Epithelial cell of proximal tubule (primary cell): ENCODE measurements at places on chromosomes 1 and 21. TPM values are rescaled to one million over a fixed set of nuclear protein-coding genes. Genes with fewer than 3 reads are reported as not detected.

DNA sequence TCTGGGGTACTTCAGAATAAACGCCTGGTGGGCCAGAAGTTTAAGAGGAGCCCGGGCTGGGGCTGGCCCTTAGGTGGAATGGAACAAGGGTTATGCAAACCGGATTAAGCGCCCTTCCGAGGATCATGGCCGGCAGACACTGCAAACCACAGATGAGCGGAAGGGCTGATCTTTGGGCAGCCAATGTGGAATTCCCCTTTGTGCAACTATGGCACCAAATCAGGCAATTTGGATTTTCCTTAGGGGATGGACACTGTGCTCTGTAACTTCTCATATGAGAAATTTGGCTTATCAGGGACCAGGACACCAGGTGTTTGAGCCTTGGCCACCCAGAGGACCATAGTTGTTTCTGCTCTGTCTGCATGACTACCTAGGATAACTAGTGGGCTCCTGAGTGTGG, 5.7 kb upstream of the IL10 start:
- DNase-seq = no peak

DNA sequence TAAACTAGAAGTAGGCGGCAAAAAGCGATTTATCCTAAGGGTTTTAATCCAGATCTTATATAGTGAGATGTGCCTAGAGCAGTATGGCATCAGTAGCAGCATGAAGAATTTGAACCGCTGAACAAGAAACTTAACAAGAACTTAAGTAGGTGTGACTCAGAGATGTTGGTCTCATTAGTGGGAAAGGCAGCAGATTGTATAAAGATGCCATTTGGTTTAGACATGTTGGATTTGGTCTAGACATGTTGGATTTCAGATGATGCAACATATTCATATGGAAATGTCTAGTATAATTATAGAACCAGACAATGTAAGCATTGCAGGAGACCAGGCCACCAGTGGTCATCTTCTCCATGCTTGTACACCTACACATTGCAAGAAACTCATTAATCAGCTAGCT, 42.1 kb upstream of the ZP4 start:
- DNase-seq = no peak

The LCE1E gene
- total RNA-seq = not detected in 2 replicates

GRCh38 chr21:39095681-39096080, 87.6 kb downstream of the PSMG1 start:
- DNase-seq = no peak

The MROH9 gene
- not detected in 2 replicates for total RNA-seq

GRCh38 chr1:47686731-47687630, 249.1 kb downstream of the FOXD2 start:
- no peak for DNase-seq

The RXFP4 gene
- not detected in 2 replicates for total RNA-seq

- no peak for DNase-seq
Measured at GRCh38 chr1:156806512-156807440, 9.9 kb downstream of the SH2D2A start.

The MAP3K21 gene
- total RNA-seq = 7.3 and 11.0 TPM in 2 replicates

GRCh38 chr1:7256526-7256925, 471.3 kb downstream of the CAMTA1 start:
- DNase-seq = no peak

The TTC4 gene
- total RNA-seq = 23.1 and 38.6 TPM in 2 replicates

DNA sequence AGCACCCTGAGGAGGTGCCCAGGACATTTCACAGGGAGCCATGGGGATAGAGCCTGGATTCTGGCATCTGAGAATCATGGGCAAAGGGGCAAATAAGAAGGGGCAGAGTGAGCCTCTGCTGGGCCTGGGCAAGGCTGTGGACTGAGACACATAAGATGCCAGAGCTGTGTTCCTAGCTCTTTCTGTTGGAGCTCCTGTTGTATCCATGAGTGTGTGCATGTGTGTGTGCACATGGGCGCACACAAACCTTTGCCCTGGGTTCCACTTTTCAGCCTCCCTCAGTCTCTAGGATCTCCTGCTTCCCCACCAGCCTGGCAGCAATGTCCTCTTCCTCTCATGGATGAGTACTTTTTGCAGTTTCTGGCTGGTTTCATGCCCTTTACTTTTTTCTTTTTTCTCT, 44.0 kb downstream of the ATF3 start:
- DNase-seq = no peak

DNA sequence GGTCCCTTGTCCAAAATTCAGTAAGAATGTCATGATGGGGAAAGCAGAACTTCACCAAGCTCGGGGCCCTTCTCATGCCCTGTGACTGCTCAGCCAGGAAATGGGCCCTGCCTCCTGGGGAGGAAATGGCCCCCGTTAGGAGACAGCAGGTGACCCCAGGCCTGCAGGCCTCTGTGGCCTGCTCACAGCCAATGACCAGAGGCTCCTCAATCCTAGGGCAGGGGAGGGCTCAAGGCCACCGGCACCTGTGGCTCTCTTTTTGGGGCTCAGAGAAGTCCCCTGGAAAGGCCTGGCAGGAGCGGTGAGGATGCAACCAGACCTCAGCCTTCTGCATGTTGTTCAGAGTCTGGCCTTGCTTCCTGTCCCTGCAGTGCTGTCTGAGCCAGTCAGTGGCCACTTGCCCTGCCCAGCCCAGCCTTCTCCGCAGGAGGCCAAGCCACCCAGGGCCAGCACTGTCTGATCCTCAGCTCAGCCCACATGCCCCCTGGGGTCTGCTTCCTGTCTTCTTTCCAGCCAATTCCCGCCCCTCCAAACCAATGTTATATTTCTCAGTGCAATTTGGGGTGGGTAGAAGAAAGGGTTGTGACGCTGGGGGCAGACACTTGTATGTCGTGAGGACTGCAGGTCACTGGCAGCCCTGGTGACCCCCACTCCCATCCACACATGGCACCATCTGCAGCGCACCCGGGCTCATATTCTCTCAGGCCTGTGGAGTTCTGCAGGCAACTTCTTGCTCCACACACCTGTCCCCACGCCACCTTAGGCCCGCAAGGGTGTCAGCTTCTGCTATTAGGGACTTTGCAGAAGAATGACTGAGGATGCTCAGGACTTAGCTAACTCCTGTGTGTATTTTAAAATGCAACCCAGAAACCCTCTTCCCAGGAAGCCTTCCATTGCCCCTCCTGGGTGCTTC, 83.6 kb downstream of the ITPKB start:
- no peak for DNase-seq

DNA sequence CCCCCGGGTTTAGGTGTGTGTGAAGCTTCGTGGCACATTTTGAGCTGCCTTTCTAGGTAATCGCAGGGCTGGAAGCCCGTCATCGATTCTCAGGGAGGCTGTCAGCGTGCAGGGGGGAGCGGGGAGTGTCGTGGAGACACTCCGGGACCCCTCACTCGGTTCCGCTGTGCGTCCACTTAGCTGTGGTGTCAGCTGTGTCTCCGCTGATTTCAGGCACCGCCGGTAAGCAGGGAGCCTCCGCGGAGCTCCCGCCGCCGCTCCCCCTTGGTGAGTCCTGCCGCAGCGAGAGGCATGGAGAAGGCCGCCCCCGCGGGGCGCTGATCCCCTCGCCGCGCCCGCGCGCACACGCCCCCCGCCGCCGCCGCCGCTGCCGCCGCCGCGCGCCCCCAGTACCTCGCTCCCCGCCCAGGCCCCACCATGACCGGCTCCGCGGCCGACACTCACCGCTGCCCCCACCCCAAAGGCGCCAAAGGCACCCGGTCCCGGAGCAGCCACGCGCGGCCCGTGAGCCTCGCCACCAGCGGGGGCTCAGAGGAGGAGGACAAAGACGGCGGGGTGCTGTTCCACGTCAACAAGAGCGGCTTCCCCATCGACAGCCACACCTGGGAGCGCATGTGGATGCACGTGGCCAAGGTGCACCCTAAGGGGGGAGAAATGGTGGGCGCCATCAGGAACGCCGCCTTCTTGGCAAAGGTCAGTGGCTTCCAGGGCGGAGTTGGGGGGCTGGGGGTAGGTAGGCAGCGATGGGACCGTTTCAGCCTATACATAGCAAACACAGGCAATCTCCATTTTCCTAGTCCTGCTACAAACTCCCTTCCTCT, 995 bp downstream of the VASH2 start:
- DNase-seq = no peak

The CNR2 gene
- not detected in 2 replicates for total RNA-seq

The KCNC4 gene
- total RNA-seq = 2.1 and 4.2 TPM in 2 replicates

GRCh38 chr1:161307230-161307768, 2.5 kb downstream of the MPZ start:
- DNase-seq = no peak

The CLIC6 gene
- 0.58 and 1.3 TPM in 2 replicates for total RNA-seq

- no peak for DNase-seq
Measured at GRCh38 chr1:40389322-40389803, 15.8 kb downstream of the SMAP2 start.

- no peak for DNase-seq
Measured at GRCh38 chr1:96945509-96946084, 224.0 kb downstream of the PTBP2 start.

The HMGCS2 gene
- total RNA-seq = not detected in 2 replicates

GRCh38 chr1:81478219-81478618, 322.5 kb upstream of the ADGRL2 start:
- DNase-seq = no peak

The PIGV gene
- 10.7 and 12.6 TPM in 2 replicates for total RNA-seq

The IVL gene
- total RNA-seq = 0.35 and 2.1 TPM in 2 replicates

DNA sequence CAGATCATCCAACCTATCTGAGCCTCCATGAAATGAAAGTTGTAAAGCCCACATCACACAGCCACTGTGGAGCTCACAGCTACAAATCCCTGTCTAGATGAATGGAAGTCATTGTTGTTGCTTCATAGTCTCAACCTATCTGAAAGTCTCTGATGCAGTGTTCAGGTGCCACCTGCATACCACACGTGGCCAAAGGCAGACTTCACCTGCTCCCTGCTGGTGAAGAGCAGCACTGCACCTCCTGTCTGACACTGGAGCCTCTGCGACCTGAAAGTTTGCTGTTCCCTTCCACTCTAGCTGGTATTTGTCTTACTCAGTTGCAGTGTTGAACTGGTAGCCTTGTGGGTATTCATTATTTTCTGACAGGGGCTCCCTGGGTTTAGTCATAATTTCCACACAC, 18.4 kb downstream of the LORICRIN start:
- DNase-seq = no peak

The CELA2B gene
- not detected in 2 replicates for total RNA-seq

DNA sequence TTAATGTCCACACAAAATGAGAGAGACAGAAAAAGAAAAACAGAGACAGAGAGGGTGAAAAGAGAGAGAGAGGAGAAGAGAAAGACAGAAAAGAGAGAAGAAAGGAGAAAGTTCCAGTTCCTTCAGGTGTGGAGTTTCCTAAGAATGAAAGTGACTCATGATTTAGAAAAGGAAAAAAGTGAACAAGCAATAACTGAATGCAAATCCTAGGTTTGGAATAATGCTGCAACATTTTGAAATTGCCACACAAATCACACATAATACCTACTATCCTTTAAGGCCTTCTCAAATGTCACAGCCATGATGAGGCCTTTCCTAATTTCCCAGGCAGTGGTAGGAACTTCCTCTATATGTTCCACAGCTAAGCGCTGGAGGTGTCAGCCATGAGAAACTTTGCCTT, 31.5 kb upstream of the XPR1 start:
- DNase-seq = no peak

- DNase-seq = no peak
Measured at GRCh38 chr1:177435364-177435763, 264.6 kb downstream of the BRINP2 start.

GRCh38 chr1:220701974-220702373, 11.8 kb downstream of the C1orf115 start:
- DNase-seq = no peak

GRCh38 chr21:33848249-33848953, 67.2 kb downstream of the ATP5PO start:
- DNase-seq = no peak

The DFFB gene
- 6.1 and 6.2 TPM in 2 replicates for total RNA-seq

- no peak for DNase-seq
Measured at GRCh38 chr1:156024801-156025200, 4.0 kb upstream of the SSR2 start.

DNA sequence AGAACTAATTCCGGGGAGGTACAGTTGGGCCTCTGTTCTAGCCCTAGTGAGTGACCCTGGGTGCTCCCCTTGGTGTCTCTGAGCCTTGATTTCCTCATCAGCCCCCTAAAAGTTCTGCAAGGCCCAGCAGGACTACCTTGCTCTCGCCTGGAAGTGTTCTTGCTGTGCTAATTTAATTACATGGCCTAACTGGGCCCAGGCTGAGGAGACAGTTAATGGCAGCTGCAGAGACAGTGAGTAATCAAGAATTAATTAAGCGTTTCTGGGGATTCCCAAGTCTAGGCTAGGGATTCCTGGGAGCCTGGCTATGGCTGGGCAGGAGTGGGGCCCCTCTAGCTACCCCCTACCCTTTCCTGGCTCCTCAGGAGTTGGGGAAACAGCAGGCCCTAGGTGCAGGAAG, 24.7 kb upstream of the DMBX1 start:
- DNase-seq = peak; percentile 1
